ENCODE measurements at places on chromosomes 7 and 10.

DNA sequence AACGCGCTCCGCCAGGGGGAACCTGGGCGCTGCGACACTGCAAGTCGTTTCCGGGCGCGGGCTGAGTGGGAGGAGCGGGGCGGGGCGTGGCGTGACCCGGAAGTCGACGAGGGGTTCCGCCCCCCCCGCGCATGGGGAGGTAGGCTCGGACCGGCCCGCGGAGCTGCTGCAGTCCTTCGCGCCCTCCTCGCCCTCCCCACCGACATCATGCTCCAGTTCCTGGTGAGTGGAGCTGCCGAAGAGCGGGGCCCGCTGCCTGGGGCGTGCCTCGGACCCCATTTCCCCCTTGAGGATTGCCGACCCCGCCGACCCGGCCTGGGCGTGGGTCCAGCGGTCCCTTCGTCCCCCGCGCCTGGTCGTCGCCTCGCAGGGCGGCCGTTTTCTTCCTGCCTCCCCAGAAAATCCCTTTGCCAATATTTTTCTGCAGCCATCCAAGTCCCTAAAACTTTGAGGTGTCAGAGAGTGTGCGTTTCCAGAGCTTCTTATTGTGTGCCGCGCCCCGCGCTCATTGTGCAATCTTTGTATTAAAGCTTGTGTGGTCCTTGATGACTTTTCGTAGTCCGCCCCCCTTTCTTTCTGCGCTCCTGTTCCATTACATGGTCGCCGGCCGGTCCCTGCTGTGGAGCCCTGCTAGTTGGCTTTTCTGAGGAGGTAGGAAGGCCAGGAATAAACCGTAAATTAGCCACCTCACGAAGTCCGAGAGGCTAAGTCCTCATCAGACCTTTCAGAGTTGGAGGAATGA is at the start of gene STMP1:
TSS of gene STMP1 (plus strand) at position 142 of the 742 bp plus-strand sequence.
- DNase-seq: peak; percentile 83

DNA sequence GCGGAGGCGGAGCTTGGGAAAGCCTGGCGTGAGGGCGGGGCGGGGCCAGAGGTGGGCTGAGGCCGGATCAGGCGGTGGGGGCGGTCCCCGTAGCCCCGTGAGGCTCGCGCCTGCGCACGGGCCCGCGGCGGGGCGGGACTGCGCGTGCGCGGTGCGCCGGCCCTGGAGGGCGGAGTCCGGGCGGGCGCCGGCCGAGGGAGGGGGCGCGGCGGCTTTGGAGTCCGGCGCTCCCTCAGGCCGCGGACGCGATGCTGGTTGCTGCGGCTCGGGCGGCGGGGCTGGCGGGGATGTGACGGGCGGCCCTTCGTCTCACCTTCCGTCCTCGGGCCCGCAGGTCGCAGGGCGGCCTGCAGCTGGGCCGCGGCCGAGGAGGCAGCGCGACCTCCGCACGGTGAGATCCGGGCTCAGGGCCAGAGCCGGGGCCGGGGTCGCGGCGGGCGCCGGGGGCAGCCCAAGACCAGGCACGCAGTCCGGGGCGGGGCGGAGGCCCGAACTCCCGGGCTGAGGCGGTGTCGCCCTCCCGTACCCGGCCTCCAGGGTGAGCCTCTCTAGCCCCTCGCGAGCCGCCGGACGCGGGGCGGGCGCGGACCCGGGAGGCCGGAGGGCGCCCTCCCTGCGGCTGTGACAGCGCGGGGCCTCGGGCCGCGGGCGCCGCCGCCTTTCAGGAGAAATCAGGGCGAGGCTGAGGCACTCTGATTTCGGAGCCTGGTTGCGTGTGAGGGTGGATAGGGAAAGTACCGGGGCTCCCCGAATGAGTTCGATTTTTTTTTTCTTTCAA is at the start of gene CCSER2:
TSS of gene CCSER2 (plus strand) at position 172 of the 778 bp plus-strand sequence. CDS start 42,464 bp downstream, outside the sequence.
- DNase-seq: peak; percentile 1

- DNase-seq: no peak
Observed at GRCh38 chr10:99681553-99681952, 22.2 kb downstream of the ENTPD7 start.

DNA sequence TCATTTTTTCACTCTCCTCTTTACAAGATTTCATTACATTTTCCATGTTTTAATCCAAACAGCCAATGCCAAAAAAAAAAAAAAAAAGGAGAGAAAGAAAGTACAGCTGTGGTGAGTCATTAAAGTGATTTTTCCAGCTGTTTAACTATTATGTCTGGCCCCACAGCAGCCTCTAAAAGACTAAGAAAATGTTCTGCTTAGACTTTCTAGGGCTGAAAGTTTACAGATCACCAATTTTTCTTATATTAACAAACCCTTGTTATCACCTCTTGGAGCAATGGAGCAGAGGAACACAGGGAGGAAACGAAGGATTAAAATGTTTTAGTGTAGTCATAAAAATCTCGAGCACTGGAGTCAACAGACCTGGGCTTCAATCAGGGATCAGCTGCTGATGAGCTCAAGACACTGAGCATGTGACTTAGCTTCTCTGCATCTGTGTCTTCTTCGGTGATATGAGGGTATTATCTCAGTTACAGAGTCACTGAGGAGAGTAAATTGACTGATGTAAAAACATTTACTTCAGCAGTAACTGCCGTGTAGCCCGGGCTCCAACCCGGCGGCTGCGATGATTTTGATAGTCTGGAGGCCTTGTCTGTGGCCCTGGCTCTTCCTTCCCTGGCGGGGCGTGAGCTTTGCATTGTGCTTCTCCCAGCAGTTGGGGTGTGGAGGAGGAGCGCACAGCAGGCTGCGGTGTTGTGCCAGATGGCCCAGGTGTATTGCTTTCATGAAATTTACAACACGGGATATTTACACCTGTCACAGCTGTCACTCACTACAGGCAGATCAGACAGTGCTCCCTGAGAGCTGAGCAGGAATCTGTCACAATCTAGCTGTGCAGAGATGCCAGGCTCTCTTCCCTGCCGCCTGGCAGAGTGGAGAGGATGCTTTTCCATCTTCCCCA is 298.3 kb upstream of the FZD8 start:
- DNase-seq: no peak

- DNase-seq: no peak
Observed at GRCh38 chr10:80452069-80452468, 2.0 kb upstream of the TSPAN14 start.

- DNase-seq: peak; percentile 28
Observed at GRCh38 chr10:974038-974784, 14.0 kb upstream of the GTPBP4 start.

- DNase-seq: no peak
Observed at GRCh38 chr10:101230183-101230917, 1.1 kb upstream of the LBX1 start.

DNA sequence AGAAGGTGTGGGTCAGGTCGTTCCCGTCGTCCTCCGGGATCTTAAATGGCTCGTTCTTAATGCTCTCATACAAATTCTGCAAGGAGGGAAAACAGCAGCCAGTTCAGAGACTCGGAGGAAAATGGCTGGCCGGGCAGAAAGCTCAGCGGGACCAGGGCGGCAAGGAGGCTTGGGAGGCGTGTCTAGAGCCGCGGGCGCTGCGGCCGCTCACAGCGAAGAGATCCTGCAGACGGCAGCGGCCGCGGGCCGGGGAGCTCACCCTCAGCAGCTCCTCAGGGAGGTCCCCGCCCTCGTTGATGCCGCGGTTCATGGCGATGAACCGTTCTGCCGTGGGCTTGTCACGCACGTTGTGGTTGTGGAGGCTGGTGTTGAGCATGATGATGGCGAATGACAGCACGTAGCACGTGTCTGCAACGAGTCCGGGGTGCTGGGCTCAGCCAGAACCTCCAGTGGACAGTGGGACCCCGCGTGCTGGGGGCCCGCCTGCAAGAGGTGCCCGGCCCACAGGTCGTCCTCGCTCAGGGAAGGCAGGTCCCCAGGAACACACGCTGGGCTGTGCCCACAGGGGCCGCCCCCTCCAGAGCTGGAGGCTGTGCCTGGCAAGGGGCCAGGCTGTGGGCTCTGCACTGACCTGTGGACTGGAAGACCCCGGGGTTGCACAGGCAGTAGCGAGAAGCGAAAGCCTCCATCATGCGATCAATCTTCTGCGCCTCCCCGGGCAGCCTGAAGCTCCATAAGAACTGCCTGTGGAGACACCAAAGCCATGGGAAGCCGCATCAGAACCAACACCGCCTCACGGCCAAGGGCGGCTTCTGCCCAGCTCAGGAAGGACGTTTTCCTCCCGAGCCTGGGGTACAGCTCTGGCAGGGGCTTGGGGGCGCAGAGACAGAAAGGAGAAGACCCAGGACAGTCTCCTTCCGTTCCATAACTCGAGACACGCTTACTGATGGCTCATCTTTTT is 101.6 kb downstream of the CYTH3 start:
- DNase-seq: no peak

- DNase-seq: no peak
Observed at GRCh38 chr7:85521108-85521694, 334.3 kb upstream of the SEMA3D start.

DNA sequence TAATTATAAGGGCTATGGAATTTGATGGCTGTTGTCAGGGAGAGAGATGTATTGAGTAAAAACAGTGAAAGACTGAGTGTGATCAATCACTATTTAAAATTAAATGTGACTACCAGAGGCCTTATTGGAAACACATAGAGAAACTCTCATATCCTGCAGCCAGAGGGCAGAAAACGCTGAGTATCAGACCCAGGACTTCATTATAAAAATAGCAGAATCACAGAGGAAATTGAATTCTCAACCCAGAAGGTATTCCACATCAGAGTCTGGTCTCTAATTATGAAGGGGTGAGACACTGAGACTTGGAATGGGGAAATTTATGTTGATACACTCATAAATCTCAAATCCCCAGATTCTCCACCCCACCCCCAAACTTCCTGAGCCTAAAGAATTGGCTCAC is 69.5 kb upstream of the IL6 start:
- no peak for DNase-seq

GRCh38 chr7:99079104-99079503 is 64.8 kb downstream of the SMURF1 start:
- no peak for DNase-seq

- no peak for DNase-seq
Observed at GRCh38 chr7:16697507-16698199, 51.7 kb downstream of the BZW2 start.

All from NCI-H187 treated with DMSO at 0.1 percent for 48 hours (cell line).